ENCODE measurements at places on chromosomes 2 and 18. TPM values are rescaled to one million over a fixed set of nuclear protein-coding genes. Genes with fewer than 3 reads are reported as not detected.

Gene B3GNT7
- under 0.01 TPM for total RNA-seq

Gene PCARE
- not detected for total RNA-seq

Gene SRD5A2
- not detected for total RNA-seq

Gene TUBA4B
- total RNA-seq, result not detected

Gene PLA2R1
- total RNA-seq, result 0.28 TPM

Gene ANKRD29
- total RNA-seq, result 0.18 TPM

Gene RBM44
- 0.18 TPM for total RNA-seq

DNA sequence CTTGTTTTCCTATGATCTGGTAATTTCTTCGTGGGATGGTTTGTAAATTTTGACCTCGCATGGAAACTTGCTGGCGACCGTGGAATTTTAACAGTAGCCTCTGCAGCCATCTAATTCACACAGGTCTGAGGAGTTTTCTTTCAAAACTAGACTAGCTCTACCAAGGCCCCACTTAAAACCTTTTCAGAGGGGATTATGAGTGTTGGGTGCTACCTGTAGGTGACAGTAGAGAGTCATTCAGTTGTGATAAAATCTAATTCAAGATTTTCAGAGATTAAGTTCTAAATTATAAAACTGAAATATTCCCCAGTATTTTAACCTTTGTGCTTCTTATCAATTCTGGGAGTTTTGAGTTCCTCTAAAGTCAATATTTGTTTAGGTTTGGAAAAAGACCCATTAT lies 31.0 kb downstream of the THSD7B start:
- no peak for DNase-seq

- DNase-seq, result no peak
These were observed 39.9 kb downstream of the PRKCE start for GRCh38 chr2:45691171-45691999.

DNA sequence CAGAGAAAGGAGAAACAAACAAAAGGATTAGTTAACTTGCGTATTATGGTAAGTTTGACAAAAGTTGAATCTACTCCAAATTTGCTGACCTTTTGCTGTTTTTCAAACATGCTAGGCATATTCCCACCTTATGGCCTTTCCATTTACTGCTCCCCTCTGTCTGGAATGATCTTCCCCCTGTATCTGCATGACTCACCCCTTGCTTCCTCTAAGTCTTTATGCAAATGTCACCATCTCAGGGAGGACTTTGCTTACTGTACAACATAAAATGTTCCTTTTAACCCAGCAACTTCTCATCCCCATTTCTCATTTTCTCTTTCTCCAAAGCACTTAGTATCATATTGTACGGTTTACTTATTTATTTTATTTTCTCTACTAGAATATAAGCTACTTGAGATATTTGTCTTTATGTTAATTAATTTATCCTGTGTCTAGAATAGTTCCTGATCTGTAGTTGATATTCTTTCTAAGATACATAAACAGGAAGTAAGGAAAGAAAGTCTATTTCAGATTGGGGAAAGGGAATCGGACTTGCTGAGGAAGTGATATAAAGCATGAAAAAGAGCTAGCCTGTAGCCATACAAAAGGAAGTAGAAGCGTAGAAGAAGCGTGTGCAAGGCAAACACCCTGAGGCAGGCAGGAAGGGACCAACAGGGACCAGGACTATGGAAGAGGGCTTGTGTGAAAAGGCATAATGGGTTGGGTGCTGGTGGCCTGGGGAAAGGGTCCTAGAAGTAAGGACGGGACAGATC lies 144.9 kb upstream of the ERBB4 start:
- peak; percentile 53 for DNase-seq

- no peak for DNase-seq
These were observed 52.7 kb downstream of the CUL3 start for GRCh38 chr2:224532441-224532840.

DNA sequence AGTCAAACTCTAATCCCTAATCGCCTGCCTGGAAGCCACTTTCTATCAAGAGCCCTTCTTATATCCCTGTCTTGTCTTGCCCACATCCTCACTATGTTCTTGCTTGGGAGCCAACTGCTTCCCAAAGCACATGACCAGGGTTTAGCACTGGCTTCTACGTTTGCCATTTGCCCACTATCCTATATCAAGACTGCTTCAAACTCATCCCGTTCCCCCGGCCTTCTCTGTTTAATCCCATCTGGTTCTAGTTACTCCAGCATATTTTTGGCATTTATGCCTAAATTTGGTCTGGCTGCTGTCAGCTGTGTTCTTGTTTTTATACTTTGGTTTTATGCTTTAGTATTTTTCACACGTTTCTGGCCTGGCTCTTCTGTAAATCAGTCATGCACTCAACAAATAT lies 40.2 kb downstream of the POLR1A start:
- no peak for DNase-seq

- no peak for DNase-seq
These were observed 18.9 kb upstream of the DLX1 start for GRCh38 chr2:172066394-172066886.

DNA sequence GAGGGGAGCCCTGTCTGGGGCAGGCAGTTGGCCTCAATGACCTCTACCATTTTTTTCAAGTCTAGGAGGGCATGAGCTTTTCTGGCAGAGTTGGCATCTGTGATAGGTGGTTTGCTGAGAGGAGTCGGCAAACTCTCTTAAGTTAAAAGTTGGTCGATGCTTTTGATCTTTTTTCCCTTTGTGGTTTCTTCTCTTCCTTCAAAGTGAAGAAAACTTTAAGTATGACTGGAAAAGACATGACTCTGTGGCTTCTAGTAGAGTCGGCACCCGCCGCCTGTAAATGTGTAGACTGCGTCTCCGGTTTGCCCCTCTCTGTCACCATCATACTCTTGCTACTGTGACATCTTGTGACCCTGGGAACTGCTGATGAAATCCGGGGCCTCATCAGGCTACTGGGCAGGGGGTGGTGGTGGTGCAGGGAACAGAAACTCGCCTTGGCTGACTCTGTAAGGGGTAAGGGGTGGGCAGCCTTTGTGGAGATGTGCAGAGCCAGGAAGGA lies 21.1 kb downstream of the INPP5D start:
- DNase-seq, result no peak

DNA sequence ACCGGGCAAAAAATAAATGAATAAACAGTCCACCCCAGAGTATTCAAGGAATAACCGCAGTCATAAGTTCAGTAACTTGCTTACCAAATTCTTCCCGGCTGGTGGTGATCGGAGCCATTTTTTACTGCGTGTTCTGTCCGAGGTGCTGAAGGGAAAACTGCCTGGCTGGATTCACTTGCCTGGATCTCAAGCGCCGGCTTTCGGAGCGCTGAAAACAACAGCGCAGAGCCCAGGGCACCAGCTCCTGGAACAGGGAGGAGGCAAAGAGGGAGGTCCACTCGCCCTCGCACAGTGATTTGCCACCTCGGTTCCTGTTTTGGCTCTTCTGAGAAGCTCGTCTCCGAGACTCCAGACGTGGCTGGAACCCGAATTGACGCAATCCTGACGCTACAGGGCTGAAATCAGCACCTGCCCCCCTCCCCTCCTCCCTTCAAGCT lies at the start of gene SYT4:
Gene SYT4, minus strand, starts transcription at position 327 of the 437 bp plus-strand sequence. Its CDS starts 209 bp downstream, at position 118.
- peak; percentile 7 for DNase-seq

GRCh38 chr2:196743165-196743564 lies 56.3 kb downstream of the GTF3C3 start:
- no peak for DNase-seq

GRCh38 chr18:56217406-56217805 lies 421.0 kb downstream of the TXNL1 start:
- peak; percentile 60 for DNase-seq

DNA sequence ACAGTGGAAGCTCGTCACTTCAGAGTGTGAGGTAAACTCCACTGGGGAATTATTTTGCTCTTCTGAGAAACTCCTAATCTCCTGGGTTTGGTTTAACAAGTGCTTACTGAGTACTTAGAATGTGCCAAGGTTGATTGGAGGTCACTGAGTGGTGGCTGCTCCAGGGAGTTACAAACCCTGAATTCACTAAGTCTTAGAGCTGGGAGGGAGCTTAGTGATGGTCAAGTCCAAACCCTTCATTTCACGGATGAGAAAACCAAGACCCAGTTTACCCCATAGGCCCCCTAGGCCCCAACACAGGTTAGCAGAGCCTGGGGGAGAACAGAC lies 52.0 kb downstream of the SLC4A5 start:
- DNase-seq, result no peak

DNA sequence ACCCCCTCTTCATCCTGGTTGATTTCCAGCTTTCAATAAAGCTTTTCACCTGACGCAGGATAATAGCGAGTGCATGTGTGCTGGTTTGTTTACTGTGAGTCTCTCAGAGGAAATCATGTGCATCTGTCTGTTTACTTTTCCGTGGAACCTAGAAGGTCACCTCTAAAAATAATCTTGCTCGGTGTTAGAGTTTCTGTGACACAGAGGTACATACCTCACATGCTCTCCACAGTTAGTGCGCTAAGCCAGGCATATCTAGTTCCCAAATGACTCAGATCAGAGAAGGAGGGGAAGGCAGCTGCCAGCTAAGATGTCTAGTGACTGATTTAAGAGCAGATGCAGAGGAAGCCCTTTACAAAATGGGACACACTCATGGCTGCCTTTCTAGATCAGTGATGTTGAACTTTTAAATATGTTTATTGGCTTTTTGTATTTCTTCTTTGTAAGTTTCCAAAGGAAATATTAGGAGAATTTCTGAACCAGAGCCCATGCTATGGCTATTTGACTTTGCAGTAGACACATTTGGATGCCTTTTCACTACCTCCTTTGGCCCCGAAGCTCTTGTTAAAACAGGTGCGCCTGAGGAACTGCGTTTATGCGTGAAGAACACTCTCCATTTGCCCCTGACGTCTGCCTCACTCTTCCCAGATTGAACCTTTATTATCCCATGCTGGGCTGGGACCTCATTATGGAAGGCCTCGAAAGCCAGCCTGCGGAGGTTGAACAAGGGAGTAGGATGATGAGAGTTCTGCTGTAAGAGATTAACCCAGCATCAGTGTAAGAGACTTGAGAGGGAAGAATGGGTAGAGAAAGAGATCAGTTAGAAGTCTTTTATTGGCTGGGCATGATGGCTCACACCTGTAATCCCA lies 145.6 kb downstream of the FAM161A start:
- peak; percentile 83 for DNase-seq

DNA sequence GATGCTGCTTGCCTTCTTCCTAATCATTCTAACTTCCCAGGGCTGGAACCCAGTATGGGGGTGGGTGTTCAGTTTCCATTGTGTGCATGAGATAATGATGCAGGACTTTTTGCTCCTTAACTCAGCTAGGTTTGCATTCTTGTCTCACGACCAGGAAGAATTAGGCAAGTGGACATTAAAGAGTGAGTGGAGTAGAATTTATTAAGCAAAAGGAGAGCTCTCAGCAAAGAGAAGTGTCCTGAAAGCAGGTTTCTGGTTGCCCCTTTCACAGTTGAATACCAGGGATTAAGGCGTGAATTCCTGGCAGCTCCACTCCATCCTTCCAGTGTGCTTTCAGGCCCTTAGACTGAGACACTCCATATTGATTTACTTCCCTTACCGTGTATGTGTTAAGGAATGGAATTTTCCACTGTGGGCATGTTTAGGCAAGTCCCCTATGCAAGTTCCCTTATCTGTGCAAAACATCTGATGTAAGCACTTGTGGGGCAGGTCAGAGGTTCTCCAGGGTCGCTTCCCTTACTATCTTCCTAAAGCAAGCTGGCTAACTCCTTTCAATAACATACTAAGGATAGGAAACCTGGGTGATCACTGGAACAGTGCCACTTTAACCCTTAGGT lies 126.5 kb downstream of the GPR39 start:
- DNase-seq, result peak; percentile 16

DNA sequence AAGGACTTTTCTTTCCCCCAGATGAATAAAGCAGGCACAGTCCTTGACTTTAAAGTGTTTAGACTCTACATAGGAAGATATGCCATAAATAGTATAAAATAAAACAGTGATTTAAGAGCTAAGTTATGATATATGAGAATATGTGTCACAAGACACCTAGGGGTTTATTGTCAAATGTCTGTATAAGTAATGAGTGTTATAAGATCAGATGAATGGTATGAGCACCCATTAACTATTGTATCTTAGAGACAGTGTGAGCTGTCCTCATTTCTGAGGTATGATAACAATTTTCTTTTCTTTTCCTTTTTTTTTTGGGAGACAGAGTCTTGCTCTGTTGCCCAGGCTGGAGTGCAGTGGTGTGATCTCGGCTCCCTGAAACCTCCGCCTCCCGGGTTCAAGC lies 365.3 kb downstream of the RND3 start:
- DNase-seq, result no peak

- DNase-seq, result no peak
These were observed 34.8 kb upstream of the PLB1 start for GRCh38 chr2:28461056-28461455.
